Neural crest cell (in vitro differentiated cells): ENCODE measurements at places on chromosomes 6 and 20.

DNA sequence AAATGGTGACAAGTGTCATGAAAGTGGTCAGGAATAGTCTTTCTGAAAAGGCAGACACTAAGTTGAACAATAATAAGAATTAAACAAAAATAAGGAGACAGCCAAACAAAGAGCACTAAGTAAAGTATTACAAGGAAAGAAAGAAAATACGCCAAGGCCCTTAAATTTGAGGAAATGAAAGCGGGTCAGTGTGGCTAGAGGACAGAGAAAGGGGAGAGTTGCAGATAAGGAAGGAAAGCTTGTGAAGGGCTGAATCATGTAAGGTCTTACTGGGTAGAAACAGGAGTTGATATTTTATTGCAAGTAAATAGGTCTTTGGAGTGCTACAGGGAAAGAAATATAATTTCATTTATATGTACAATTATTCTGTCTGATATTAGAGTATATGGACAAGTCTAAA, 732.1 kb downstream of the EPHA7 start:
- no peak for DNase-seq

DNA sequence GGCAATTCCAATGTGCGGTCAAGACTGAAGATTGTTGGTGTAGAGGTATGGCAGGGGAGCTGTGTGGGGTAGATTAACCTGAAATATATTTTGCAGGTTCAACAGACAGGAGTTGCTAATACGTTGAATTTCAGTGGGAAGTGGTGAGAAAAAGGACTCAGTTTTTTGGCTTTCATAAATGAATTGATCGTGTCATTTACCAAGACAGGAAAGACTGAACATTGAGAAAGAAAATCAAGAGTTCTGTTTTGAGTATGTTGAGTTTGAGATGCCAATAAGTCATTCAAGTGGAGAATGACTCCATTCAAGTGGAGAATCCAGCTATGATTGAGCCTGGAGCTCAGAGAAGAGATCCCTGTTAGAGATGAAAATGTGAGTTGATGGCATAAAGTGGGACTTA, 31.1 kb downstream of the NFYA start:
- DNase-seq: no peak

- DNase-seq: no peak
Observed at GRCh38 chr6:130070326-130070725, 51.9 kb downstream of the L3MBTL3 start.

GRCh38 chr6:152173957-152174356, 366.5 kb downstream of the ESR1 start:
- DNase-seq: no peak

DNA sequence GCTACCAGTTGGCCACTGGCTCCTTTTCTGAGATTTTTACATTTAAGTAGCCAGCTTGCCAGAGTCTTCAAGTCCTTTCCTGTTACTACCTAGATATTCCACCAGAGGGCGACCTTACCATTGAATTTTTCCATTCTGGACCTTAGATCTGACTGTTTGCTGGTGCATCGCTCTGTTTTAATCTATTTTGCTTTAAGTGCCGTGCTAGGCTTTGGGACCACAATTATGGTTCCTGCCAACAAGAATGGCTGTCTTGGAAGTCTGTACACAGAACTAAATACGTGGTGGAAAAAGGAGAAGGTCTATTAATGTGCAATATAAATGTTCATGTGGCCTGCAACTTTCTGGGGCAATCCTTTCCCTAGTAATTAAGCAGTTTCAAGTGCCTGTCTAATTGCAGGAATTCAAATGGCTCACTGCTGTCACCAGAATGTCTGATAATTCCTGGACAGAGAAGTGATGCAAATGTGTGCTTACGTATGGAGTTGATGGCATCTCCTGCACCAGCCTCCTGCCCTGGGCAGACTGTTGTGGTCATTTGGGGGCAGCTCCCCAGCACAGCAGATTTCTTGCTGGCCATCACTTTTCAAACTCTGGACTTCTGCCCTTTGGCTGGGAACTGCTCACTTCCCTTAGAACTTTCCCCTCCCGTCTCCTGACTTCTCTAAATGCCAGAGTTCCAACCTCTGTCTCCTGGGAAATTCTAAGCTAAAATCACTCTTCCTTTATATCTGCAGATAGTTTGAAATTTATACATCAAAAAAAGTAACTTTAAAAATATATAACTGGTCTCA, 5.6 kb upstream of the HLA-DOA start:
- DNase-seq: peak; percentile 51
